MCF 10A (cell line): ENCODE measurements at places on chromosomes 11 and 22.

DNA sequence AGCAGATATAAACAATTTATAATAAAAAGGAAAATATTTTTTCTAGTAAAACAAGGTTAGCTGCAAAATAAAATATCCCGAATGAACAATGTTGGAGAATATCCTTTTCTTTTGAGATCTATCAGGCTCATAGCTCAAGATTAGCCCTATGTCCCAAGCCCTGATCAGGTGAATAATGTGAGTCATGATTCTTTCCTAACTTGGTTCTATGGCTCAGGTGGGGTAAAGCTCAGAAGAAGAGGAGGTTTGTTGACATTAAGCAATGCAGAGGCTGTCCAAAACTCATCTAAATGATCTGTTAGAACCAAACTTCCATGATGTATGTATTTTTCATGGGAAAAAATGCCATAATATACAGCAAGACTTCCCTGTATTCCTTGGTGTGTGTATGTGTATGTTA is 86.1 kb downstream of the TRIM44 start:
- peak; percentile 48 for DNase-seq

DNA sequence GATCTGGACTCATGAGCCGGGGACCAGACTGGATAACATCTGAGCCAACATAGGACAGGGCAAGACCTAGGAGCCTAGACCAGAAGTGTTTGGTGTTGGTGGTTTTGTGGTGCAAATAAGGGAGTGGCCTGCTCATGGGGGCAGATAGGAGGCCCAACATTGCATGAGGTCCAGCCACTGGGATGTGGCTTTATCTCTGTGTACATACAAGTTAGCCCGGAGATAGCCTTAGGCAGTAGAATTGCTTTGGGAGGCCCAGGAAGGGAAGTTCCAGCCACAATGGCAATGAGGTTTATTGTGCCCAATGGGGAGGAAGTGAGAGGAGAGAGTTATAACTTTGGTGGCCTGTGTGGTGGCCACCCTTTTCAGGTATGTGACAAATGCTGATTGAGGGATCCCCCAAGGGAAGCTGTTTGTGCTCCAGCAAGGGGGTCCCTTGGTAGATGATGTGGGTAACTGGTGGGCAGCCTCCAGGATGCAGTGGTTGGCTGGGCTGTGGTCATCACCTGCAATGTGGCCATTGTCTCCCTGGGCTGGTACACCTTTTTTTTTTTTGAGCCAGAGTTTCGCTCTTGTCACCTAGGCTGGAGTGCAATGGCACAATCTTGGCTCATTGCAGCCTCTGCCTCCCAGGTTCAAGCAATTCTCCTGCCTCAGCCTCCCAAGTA is 6.4 kb downstream of the LMO2 start:
- no peak for DNase-seq

- DNase-seq, result no peak
These were observed 54.0 kb downstream of the C11orf58 start for GRCh38 chr11:16792426-16792825.

DNA sequence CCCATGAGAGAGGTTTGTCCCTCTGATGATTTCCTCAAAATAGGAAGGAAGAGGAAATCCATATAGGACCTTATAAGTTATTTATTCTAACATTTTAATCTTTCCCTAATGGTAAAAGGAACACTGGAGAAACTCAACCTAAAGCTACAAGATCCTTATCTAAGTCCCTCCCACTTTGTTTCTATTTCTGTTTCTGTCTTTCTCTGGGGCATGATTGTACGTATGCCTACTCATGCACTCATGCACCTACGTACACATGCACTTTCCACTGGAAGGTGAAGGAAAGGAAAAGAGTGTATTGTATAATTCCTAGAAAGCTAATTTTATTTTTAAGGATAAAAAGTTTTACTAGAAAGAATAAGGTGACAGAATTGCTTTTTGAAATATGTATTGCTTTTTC is 125.0 kb downstream of the RAB38 start:
- DNase-seq, result peak; percentile 34

DNA sequence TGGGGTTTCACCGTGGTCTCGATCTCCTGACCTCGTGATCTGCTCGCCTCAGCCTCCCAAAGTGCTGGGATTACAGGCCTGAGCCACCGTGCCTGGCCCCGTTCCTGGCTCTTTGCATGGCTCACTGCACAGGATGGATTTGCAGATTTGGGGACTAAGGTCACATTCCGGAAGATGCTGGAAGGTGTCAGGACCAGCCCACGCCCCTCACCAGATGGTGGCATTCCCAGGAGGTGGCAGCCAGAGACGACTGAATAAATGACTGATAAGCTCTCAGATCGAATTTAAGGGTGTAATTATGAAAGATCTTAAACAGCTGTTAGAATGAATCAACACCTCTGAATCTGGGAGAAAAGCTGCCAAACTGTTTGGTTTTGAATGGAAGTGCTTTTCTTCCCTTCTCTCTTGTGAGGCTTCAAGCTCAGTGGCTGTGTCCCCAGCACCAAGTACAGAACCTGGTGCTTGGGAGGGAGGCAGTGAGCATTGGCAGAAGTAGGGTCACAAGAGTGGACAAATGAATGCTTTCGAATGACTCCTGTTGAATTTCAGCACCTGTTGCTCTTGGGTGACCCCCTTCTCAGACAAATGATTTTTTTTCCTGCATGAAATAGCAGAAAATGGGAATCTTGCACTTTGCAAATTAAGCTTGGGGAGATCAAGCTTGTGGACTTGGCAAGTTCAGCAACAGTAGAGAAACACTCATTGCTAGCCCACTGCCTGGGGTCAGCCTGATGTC is 69.6 kb downstream of the KIAA1671 start:
- no peak for DNase-seq

- DNase-seq, result peak; percentile 6
These were observed 85.7 kb upstream of the LIN7C start for GRCh38 chr11:27592098-27592780.
